ENCODE measurements at places on chromosomes 4 and X.

DNA sequence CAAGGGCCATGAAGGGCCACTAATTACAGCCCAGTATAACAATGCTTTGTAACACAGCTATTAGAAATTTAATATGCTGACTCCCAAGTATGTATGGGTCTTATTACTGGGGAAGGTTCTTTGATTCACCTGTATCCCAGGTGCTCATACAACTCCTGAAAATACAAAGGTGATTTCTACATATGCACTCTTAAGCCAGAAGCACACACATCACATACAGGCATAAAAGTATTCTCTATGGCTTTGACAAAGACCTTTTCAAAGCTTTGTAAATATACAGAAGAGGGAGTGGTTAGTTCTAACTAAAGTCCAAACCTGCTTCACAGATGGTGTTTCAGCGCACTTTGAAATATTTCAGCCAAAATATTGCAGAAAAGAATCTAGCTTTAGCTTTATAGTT lies 191.5 kb downstream of the SNCA start:
- DNase-seq: no peak

- no peak for DNase-seq
These were observed 101.4 kb upstream of the FAT1 start for GRCh38 chr4:186825069-186825468.

DNA sequence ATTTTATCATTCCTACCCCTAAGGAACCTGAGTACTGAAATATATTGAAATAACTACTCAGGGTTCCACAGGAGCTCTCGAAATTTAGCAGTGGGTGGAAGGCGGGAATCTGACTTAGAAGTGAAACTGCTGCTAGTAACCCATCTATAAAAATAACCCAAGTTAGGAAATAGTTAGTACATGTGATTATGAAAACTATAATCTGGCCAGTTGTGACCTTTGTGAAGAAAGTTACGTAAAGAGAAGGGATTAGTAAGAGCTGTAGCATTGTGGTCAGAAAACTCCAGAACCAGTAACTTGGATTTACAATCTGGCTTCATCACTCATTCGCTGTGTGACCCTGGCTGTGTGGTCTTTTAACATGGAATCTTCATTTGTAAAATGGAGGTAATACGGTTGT lies 175.5 kb downstream of the RAPGEF2 start:
- no peak for DNase-seq

GRCh38 chrX:26925088-26925487 lies 538.1 kb downstream of the PPP4R3C start:
- no peak for DNase-seq

Measured in fibroblast of skin of left quadriceps (primary cell).